ENCODE measurements at places on chromosomes 3 and 15. TPM values are rescaled to one million over a fixed set of nuclear protein-coding genes. Genes with fewer than 3 reads are reported as not detected.

Gene KLF15
- total RNA-seq = 0.20 TPM

Gene JMJD7
- 9.0 TPM for total RNA-seq

Gene ARPP19
- 94.2 TPM for total RNA-seq

Gene GOLGA8T
- 0.06 TPM for total RNA-seq

Gene PTH1R
- 2.6 TPM for total RNA-seq

Gene GPD1L
- 11.9 TPM for total RNA-seq

Gene FBXO40
- 0.05 TPM for total RNA-seq

Gene MCF2L2
- total RNA-seq = 3.4 TPM

Gene NEIL1
- total RNA-seq = 0.60 TPM

Gene EIF2A
- total RNA-seq = 231 TPM

Gene FETUB
- total RNA-seq = 1.9 TPM

DNA sequence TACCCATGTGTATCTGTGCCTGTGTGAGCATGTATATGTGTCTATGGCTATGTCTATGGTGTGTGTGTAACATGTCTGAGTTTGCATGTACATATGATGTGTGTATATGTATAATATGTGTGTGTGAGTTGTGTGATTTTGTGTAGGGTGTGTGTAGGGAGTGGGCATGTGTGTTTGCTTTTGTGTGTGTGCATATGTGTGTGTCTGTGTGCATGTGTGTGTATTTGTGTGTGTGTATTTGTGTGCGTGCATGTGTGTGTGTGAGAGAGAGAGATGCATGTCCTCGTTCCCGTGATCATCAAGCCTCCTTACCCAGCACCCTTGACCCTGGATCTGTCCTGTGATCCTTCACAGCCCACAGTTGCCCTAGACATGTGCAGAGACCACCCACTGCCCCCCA is 79.5 kb downstream of the LINGO1 start:
- DNase-seq = no peak

DNA sequence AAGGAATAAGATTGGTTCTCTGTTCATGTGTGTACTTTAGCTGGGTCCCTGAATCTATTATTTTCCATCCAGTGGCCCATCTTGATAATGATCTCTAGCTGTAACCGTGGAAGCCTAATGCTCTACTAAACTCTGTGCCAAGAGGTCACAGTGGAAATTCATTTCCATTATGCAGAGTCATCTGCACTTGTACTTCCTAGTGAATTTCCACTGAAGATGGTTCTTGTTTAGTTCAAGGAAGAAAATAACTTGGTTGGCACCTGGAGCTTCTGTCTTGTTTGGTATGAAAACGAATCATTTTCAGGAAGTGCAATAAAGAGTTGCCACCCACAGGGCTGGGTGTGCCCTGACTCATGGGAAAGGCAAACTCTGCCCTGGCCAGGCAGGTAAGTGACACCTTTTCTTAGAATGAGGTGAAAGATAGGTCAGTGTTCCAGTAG is 10.3 kb downstream of the LPP start:
- DNase-seq = no peak

DNA sequence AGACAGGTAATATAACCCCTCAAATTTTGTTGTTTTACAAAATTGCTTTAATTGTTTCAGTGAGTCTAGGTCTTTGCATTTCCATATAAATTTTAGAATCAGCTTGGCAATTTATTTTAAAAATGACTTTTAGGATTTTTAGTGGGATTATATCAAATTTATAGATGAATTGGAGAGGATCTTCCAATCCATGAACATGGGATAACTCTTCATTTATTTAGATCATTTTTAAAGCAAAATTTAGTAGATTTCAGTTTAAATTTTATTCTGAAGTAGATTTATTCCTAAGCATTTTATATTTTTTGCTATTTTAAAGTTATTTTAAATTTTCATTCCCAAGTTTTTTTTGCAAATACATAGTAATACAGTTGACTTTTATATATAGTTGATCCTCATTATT is 58.1 kb upstream of the THSD4 start:
- DNase-seq = no peak

DNA sequence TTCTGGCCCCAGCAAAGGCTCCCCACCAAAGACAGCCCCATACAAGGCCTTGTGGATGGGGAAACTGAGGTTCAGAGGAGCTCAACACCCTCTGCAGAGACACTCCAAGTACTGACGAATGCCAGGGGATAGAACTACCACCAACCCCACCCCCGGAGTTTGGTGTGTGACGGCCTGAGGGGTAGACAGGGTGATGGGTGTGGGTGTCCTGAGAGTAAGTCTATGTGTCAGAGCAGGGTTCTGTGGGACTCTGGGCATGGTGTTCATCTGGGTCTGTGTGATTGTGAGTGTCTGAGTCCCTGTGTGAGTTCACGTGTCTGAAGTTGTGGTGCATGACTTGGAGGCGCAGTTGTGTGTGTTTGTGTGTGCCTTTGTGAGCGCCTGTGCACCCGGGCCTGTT is 7.4 kb downstream of the PTH1R start:
- DNase-seq = no peak

- no peak for DNase-seq
Observed at GRCh38 chr3:13378155-13378554, 42.0 kb downstream of the NUP210 start.

- no peak for DNase-seq
Observed at GRCh38 chr3:103365467-103365866, 930.7 kb downstream of the ZPLD1 start.

- no peak for DNase-seq
Observed at GRCh38 chr3:187586226-187586625, 84.0 kb downstream of the SST start.

- DNase-seq = no peak
Observed at GRCh38 chr3:72234391-72234790, 449.4 kb upstream of the PROK2 start.

- no peak for DNase-seq
Observed at GRCh38 chr3:50201573-50202315, 3.3 kb upstream of the SLC38A3 start.

DNA sequence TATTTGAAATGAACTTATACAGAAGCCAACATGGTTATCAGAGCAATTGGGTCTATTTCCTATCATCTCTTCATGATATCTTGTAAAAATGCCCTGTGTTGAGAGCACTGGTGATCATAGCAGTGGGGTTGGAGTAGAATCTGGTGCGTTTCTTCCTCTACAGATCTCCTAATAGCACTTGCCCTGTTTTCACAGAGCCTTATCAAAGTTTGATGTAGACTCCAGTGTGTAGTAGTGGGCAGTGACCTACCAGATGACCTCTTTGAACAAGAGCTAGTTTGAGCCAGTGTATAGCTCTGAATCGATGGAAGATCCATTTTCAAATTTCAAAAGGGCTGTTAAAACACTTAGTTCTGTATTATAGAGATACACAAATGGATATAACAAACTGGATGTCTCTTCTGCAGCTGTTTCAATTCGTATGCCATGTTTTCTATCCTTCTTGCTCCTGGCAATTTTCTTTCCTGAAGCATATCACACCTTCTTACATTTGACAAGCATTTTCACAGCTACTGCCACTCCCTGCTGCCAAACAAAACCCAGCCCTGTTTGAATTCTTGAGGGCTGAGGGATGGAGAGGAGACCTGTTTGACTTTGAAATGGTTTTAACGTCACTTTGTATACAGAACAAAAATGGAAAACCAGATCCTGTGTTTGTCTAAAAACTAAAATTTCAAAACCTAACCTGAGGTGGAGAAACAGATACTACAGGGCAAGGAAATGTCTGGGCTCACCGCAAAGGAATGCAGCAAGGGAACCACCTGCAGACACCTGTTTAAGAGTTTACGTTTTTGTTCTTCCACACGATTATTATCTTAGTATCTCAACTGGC is 354.5 kb upstream of the TPRG1 start:
- DNase-seq = no peak

GRCh38 chr15:94970802-94971201 is 739.4 kb downstream of the MCTP2 start:
- no peak for DNase-seq

DNA sequence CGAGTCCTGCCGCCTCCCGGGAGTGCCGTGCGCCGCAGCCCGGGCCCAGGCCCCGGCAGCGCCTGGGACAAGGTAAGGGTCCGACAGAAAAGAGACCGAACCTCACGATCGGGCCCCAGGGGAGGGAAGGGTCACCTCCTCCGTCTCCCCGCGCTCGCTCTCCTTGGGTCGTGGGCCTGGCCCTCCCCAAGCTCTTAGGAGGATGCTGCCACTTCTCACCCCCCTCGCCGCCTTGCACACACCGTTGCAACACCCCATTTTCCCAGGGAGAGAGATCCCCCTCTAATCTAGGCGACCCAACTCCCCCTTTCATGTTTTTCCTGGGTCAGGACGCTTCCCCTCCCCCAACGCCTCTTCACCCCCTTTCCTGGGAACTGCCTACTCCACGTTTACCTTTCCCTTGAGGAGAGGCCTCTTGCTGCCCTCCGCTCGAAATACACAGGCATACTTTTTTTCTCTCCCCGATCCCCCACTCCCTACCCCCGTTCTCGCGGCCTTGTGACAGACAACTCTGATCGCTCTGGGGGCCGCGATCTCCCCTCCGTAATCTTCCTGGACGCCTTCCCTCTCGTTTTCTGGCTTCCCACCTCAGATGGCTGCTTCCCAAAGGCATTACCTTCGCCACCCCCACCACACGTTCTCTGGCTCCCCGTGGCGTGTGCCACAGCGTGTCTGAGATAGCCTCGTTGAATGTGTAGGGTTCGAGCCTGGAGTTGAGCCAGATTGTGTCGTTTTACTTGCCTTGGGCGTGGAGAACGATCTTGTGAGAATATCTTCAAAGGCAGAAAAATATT is 688 bp downstream of the SETD5 start:
- peak; percentile 36 for DNase-seq

GRCh38 chr3:175865724-175866123 is 1006.6 kb downstream of the NAALADL2 start:
- DNase-seq = no peak

DNA sequence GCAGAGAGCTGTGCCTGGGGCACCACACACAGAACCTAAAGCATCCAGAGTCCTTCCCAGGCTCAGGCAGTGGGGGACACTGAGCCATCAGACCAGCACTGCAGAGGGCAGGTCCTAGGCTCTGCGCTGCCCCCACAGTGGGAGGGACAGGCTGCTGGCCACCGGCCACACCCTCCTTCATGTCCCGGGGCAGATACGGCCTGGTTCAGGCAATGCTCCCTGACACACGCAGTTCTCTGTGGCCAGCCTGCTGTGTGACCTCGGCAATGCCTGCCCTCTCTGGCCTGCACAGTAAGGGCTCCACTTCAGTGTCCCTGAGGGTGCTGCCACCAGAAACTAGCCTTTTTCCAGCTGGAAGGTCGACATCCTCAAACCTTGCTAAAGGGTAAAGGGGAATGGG is 12.4 kb downstream of the LINGO1 start:
- DNase-seq = no peak

DNA sequence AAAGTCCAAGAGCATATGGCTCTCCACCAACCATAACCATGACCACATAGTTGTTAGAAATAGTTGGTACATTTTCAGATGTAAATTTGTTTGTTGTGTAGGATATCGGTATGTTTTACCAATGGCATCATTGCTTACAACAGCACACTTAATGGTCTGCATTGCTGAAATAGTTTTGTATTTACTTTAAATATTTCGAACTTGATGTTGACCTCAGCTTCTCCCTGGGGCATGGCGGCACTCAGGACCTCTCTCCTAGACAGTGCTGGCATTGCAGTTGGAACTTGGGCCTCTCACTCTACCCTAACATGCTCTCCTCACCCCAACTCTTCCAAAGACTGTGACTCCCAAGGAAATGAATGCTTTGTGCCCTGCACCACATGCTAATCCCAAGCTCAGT is 5.0 kb downstream of the SLC22A13 start:
- DNase-seq = no peak

- no peak for DNase-seq
Observed at GRCh38 chr3:72143966-72144717, 359.2 kb upstream of the PROK2 start.

- no peak for DNase-seq
Observed at GRCh38 chr3:194661374-194661773, 10.6 kb downstream of the LSG1 start.

DNA sequence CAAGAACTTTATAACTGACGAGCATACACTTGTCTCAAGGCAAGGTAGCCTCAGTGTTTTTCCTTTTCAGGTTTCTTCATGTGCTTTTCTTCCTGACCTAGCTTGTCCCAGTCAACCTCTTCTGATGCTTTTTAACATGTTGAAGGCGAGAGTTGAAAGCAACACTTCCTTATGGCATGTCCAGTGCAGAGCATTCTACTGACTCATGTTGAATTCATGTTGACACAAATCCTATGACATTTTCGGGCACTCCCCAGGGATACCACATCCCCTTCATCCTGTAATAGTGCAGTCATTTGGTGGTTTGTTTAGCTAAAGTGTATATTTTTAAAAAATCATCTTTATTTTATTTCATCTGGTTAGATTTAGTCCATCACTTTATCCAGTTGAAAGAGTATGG is 75.9 kb upstream of the CBLB start:
- peak; percentile 89 for DNase-seq

GRCh38 chr15:73907035-73907408 is 19.2 kb upstream of the LOXL1 start:
- DNase-seq = no peak

- DNase-seq = peak; percentile 29
Observed at GRCh38 chr3:21216598-21216997, 534.4 kb downstream of the ZNF385D start.

- peak; percentile 55 for DNase-seq
Observed at GRCh38 chr3:162492446-162493081, 996.0 kb downstream of the OTOL1 start.

GRCh38 chr15:70852501-70853317 is 1.2 kb downstream of the LARP6 start:
- DNase-seq = peak; percentile 75

DNA sequence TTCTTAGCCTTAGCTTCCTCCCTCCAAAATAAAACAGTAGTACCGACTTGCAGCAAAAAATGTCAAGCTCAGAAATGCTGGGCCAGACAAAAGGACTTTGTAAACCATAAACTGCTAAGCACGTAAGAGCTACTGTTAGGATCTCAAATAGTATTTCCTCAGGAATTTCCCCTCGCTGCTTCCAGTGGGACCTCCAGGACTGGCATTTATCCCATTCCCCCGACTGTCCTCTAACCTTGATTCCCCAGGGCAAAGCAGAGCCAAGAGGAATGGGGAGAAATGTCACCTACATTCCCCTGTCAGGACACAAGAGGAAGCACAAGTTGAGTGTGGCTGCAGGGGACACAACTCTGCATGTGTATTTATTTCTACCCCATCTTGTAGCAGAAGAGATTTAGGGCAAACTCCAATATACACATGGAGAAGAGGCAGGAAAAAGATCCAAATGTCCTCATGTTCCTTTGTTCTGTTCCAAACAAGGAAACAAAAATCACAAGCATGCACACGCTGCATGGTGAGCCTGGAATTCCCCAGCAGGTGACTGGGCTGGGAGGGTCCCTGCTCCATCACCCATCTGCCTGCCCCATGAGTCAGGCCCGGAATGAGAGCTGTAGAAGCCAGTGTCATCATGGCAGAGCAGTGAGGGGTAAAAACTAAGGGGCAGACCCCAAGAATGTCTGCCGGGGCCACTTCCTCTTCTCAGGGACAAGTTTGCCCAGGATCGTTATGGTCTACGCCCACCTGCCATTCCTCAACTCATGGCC is 4.2 kb downstream of the STOML1 start:
- DNase-seq = no peak
